Activated T-cell treated with anti-CD3 and anti-CD28 coated beads, Interleukin-2, amount 50 U/mL, for 48 hours (primary cell): ENCODE measurements at places on chromosomes 7 and 10.

- DNase-seq = no peak
Measured at GRCh38 chr10:132560241-132560731, 22.7 kb downstream of the INPP5A start.

GRCh38 chr10:6609625-6610024 is 29.5 kb upstream of the PRKCQ start:
- DNase-seq = no peak

DNA sequence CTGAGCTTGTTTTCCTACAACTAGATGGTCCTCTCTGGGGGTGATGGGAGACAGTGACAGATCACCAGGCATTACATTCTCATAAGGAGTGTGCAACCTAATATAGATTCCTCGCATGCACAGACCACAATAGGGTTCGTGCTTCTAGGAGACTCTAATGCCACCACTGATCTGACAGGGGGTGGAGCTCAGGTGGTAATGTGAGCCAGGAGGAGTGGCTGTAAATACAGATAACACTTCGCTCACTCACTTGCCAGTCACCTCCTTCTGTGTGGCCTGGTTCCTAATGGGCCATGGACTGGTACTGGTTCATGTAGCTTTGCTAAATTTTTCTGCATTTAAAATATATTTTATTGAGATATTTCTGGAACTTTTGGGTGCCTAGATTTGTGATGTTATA is 202.3 kb upstream of the ZNF32 start:
- no peak for DNase-seq

DNA sequence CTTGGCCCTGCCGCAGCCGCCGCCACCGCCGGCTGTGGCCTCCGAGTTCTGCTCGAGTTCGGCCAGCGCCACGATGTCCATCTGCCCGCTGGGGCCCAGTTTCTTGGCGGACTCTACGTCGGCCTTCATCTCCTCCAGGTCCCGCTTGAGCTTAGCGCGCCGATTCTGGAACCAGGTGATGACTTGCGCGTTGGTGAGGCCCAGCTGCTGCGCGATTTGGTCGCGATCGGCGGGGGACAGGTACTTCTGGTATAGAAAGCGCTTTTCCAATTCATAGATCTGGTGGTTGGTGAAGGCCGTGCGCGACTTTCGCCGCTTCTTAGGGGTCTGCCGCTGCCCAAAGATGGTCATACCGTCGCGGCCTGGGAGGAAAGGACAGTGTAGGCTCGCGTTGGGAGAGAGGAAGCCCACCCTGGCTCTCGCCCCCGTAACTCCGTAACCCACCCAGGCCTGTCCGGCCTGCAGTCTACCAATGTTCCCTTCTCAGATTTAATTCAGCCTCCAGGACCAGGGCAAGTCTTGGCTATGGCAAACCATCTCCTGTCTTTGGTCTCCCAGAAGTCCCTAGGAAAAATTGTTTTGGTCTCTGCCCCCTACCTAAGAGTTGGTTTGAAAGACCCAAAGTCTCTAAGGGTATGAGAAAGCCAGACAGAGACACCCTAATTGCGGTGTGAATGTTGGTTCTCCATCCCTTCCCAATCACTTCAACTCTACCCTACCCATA is 1.7 kb downstream of the LBX1 start:
- DNase-seq = peak; percentile 44

DNA sequence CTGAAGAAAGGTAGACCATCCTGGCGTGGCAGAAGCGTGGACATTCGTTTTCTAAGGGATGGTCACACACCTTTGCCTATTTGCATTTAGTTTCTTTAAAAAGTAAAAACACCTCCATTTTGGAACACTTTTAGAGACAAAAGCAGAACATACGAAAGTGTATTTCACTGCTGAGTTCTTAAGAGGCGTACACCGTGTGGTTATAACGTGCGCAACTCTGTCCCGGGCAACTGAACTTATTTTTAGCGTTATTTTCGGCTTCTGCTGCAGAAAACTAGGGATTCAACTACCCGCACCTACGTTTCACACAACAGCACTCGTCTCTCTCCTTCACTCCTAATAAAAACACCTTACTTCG is 557 bp upstream of the LSM8 start:
- DNase-seq = peak; percentile 34

DNA sequence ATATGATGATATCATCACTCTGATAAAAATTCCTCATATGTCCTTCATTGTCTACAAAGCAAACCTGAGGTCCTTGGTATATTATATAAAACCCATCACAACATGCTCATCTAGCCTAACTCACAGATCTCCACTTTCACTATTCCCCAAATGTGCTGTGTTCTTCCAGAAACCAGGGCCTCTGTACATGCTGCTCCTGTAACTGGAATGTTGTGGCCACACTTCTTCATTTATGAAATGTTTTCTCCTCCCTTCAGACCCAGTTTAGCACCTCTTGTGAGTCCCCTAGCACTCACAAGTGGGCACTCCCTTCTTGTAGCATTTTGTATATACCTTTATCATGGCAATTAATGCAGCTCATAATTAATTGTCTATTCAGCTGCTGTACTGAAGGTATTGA is 61.9 kb downstream of the AASS start:
- DNase-seq = no peak

GRCh38 chr10:88159127-88159829 is 295.9 kb downstream of the PTEN start:
- DNase-seq = no peak

- no peak for DNase-seq
Measured at GRCh38 chr7:114937446-114937845, 15.6 kb downstream of the MDFIC start.

- DNase-seq = no peak
Measured at GRCh38 chr10:519055-519715, 170.3 kb downstream of the DIP2C start.

DNA sequence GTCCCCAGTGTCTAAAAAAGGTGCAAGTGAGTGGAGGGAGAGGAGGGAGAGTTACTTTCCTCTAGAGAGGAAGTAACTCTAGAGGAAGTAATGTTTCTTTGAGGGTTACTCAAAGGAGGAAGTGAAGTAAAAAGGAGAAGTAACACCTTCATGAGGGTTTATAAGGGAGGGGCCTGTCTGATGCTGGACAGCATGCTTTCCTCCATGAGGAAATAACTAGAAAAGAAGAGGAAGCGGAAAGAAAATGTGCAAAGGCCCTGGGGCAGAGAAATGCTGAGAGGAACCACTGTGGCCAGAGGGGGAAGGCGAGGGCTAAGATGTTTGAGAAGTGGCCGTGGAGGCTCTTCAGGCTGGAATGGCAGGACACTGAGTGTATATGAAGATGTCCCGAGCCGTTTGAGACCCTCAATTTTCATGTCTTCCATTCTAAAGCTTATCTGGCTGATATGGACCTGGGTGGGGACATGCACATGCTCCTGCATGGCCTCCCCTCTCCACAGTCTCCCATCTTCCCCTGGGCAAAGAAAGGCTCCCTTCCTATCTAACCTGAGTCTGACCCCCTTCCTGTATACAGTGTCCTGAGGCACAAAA is 3.4 kb upstream of the SLC18A2 start:
- DNase-seq = no peak

- no peak for DNase-seq
Measured at GRCh38 chr7:66523409-66523808, 105.3 kb upstream of the KCTD7 start.

DNA sequence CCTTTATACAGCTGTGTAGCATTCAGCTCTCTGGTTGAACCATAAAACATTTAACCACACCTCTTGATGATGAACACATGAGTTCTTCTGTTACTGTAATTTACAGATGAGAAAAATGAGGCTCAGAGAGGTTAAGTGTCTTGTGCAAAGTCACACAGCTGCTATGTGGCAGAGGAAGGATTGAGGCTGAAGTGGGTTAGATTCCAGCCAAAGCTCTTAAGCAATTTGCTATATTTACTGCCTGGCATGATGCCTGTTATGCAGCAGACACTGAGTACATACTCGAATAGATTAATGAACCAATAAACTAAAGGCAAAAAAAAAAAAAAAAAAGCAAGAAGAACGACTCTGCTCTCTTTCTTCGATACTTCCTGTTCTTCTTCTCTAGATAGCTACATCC is 35.7 kb downstream of the GFRA1 start:
- DNase-seq = no peak

DNA sequence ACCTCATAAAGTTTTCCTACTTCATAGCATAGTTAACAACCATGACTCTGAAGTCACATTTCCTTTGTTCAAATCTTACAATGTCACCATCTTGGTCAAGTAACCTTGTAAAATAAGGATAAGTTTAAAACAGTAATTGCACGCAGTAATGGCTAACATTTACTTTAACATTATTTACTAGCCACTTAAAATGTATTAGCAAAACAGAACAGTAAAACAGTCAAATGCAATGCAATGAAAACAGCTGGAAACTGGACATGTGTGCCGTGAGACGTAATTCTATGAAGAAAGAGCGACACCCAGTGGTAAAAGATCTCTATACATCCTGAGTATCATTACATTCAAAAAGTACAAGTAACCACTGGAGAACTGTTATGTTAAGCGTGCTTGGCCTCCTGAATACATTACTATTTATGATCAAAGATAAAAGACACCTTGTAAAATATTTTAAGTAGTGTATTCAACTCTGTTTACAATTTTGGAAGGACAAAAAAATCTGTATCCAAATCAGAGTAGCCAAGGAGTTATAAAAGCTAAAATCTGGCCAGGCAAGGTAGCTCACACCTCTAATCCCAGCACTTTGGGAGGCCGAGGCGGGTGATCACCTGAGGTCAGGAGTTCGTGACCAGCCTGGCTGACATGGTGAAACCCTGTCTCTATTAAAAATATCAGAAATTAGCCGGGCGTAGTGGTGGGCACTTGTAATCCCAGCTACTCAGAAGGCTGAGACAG is 27.2 kb downstream of the ATE1 start:
- DNase-seq = no peak

GRCh38 chr7:5458921-5459480 is 35.4 kb upstream of the TNRC18 start:
- DNase-seq = no peak
